ENCODE measurements at places on chromosomes 11 and 22.

GRCh38 chr11:132284048-132284447 lies 913.6 kb downstream of the NTM start:
- DNase-seq = no peak

DNA sequence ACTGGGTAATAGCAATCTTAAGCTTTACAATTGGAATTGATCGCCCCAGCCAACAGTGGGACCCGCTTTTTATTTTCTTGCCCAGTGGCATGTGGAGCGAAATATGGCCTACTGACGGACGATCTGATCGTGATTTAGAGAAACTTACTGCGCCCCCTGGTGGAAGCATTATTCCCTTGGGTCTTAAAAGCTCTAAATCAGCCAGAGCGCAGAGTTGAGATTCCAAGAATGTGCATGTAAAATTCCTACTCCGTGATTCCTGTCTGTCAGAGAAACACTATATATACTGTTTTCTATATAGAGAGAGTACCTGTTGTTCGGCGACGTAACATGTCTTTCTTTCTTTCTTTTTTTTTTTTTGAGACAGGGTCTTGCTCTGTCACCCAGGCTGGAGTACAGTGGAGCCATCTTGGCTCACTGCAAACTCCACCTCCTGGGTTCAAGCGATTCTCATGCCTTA lies 3.7 kb upstream of the DPF2 start:
- peak; percentile 70 for DNase-seq

GRCh38 chr11:60717956-60718355 lies 6.6 kb upstream of the MS4A18 start:
- no peak for DNase-seq

- no peak for DNase-seq
Observed at GRCh38 chr11:75246006-75246670, 5.6 kb downstream of the TPBGL start.

GRCh38 chr22:32327596-32328171 lies 30.0 kb upstream of the RFPL3 start:
- DNase-seq = no peak

DNA sequence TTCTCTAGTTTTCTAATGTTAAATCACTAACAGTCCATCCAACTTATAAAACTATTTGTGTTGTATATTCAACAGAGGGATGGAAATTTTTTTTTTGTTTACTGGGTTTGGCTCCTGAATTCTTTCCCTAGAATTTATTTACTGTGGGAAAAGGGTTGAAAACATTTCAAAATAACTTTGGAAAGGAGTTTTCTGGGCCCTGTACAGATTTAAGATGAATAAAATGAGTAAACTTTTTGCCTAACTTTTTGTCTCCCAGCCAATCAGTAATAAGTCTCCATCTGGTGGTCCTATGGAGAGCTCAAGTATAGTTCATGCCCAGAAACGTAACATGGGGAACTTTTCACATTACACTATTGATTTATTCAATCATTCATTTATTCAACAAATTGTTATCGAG lies 16.7 kb upstream of the PRSS23 start:
- no peak for DNase-seq

DNA sequence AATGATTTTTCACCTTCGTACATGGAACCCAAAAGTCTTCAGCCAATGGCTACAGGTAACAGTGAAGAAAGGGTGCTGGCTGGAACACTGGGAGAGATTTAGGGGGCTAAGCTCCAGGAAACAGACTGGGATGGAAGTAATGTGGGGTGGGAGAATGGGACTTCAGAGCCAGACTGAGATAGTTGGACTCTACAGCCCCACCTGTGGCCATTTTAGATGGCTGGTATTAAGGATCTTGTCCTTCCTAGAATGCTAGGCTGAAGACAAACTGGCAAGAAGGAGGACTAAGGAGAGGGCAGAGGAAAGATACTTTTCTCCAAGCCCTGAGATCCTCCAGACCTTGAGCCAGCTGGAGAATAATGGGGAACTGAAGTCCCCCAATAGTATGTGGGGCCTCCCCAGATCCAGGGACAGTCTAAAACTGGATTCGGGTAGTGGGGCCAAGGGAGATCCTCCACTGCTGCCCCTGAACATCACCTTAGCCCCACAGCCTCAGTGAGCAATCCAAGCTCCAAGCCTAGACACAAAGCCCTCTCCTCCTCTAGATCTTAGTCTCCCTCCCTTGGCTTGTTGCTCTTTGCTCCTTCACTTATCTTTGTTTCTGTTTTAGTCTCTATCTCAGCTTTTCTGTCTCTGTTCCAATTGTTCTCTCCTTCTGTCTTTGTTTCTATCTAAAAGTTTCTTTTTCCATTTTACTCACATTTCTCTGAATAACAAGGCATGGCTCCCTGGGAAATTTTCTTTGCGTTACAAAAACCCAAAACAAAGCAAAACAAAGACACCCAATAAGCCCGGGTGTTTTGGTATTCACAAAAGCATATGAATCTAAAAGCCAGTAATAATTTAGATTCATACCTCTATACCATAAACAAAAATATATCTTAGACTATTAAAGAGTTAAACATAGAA lies 16.2 kb upstream of the RRAS2 start:
- no peak for DNase-seq

DNA sequence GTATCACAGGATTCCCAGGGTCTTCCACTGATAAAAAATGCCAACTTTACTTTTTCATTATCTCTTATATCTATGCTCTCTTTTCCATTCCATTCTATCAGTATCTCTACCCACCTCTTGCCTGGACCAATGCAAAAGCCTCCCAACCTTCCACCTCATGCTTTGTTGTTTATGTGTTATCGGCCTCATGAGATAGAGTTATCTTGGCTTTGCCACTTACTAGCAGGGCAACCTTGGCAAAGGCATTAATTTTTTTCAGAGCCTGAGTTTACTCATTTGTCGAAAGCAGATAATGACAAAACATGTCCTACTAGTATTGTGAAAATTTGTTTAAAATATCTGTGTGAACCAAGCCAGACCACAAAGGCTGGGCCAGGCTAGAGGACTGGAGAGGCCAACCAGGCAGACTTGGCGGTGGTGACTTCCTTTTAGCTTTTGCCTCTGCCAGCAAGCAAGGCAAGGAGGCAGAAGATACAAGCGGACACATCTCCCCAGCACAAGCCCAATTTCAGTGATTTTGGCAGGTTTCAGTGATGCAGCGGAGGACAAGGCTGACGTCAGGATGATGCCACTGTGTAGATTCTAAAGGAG lies 106.9 kb downstream of the ADAMTS15 start:
- DNase-seq = no peak

- DNase-seq = no peak
Observed at GRCh38 chr22:36806835-36807234, 10.0 kb downstream of the PVALB start.

GRCh38 chr22:24410110-24410856 lies 17.1 kb upstream of the ADORA2A start:
- no peak for DNase-seq

DNA sequence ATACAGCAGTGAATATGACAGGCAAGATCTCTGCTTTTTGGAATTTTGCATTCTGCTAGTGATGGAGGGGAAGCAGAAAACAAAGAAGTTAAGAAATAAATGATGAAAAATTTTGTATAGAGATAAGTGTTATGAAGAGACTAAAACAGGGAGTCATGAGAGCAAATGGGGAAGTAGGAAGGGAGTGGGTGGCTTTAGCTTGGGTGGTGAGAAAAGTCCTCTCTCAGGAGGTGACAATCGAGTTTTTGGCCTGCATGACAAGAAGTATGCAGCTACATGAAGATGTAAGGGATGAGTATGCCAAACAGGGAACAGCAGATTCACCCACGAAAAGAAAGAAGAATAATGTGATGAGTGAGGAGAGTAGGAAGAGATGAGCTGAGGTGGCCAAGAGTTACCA lies 80.7 kb upstream of the MPPED2 start:
- DNase-seq = no peak

GRCh38 chr11:66592457-66593302 lies at the start of the genes CCDC87 and CCS:
Gene CCDC87 (minus strand): TSS chr11:66593063. CDS start chr11:66593015, 48 bp downstream.
Gene CCS (plus strand): TSS chr11:66593185. CDS start chr11:66593262, 77 bp downstream.
- DNase-seq = peak; percentile 95

DNA sequence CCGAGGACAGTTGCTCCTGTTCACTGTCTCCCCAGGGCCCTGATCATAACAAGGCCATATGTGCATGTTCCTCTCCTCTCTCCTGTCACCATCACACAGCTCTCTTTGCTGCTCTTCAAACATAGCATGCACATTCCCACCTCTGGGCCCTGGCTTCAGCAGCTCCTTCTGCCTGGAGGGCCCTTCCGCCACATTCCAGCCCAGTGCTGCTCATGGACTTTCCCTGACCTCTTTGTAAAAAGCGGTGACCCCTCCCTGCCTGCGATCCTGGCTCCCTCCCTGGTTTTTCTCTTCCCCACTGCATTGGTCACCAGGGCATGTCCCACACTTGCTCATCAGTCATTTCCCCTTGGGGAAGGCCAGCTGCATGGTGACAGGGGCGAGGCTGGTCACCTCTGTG lies 98.2 kb downstream of the MYO18B start:
- no peak for DNase-seq

GRCh38 chr22:47237890-47238480 lies 475.5 kb downstream of the TBC1D22A start:
- no peak for DNase-seq
